ENCODE measurements at places on chromosomes 1 and 21.

DNA sequence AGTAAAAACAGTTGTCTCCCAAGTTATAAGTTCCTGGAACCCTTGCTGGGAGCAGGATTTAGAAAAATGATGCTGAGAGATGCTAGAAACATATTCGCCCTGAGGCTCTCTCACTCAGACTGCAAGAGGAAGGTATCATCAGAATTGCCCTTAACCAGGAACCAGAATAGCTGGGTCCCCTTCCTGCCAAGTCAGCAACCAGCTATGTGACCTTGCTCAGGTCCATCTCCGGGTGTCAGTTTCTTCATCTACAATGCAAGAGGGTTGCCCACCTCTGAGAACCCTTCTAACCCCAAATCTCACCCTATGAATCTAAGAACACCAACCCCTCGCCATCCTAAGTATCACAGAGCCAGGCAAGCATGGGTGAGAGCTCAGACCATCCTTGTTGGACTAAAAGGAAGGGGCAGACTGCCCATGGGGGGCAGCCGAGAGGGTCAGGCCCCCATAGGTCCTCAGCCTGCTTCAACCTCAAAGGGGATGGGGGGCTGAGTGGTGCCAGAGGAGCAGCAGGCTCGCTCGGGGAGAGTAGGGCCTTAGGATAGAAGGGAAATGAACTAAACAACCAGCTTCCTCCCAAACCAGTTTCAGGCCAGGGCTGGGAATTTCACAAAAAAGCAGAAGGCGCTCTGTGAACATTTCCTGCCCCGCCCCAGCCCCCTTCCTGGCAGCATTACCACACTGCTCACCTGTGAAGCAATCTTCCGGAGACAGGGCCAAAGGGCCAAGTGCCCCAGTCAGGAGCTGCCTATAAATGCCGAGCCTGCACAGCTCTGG, 390 bp upstream of the S100A9 start:
- DNase-seq: no peak

DNA sequence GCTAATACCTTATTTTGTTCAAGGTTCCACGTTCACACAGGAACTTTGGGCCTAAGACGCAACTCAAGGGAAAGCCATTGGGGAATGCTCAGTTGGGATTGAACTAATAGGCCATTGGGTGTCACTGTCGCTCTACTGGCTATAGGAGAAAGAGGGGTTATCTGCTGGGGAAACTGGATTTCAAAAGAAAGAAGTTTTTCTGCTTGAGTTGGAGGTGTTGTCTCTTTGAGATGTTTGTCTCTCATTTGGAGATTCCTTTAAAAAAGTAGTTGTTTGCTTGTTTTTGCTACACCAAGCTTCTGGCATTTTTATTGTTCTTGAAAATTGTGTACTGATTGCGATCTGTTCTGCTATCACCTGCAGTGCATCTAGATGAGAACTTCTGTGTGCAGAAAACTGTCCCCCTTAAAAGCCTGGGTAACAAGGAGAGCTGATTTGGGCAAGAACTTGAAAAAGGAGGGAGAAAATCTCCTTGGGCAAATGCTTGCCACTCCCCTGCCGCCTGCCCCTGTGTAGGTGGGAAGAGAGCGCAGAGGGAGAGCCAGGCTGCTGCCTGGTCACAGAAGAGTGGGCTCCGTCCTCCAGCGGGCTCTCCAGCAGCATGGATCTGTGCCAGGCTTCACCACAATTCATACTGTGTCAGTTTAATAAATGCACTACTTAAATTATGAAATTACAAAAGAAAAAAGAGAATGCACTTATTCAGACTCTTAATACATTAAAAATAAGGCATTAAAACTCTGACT, 39.9 kb downstream of the PEX14 start:
- DNase-seq: peak; percentile 44

GRCh38 chr1:228542981-228543380, 55.8 kb downstream of the RNF187 start:
- no peak for DNase-seq

- DNase-seq: peak; percentile 76
These were observed 12.7 kb downstream of the SNX7 start for GRCh38 chr1:98674075-98674781.

Measured in fibroblast of mammary gland (primary cell).